ENCODE measurements at places on chromosomes 5 and 9.

- no peak for DNase-seq
Observed at GRCh38 chr5:149938791-149939358, 5.7 kb downstream of the PDE6A start.

- DNase-seq: no peak
Observed at GRCh38 chr9:129671519-129671918, 6.1 kb downstream of the PRRX2 start.

DNA sequence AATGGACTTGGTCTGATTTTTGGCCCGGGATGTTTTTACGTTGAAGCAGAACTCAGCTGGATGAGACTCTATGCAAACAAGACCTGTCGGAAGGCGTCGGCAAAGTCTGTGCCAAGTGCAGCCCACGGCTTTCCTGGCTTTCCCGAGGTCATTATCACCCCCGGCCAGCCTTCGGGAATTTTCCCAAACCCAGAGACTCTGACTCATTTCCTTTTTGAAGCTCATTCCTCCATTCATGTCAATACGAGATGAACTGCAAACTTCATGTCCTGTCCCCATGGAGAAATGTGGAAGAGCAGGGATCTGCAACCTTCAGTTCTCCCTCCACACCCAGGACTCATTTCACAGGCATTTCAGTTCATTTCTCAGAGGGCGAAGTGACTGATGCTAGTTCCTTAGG is 95.3 kb downstream of the IRX2 start:
- DNase-seq: no peak

DNA sequence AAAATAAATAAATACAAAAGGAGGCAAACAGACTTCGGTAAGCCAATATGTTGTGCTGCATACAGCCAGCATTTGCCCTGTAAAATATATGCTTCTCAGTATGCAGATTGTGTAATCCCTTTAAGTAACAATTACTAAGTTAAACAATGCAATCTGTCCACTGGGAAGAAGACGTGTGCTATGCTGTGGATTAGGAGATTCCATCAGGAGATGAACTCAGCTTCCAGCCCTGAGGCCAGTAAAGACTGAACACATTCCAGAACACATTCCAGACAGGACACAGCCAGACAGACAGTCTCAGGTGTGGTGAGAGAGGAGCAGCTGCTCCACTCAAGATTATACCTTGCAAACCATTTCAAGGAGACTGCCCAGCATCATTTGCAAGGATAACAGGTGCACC is 97.8 kb downstream of the MPDZ start:
- DNase-seq: no peak

DNA sequence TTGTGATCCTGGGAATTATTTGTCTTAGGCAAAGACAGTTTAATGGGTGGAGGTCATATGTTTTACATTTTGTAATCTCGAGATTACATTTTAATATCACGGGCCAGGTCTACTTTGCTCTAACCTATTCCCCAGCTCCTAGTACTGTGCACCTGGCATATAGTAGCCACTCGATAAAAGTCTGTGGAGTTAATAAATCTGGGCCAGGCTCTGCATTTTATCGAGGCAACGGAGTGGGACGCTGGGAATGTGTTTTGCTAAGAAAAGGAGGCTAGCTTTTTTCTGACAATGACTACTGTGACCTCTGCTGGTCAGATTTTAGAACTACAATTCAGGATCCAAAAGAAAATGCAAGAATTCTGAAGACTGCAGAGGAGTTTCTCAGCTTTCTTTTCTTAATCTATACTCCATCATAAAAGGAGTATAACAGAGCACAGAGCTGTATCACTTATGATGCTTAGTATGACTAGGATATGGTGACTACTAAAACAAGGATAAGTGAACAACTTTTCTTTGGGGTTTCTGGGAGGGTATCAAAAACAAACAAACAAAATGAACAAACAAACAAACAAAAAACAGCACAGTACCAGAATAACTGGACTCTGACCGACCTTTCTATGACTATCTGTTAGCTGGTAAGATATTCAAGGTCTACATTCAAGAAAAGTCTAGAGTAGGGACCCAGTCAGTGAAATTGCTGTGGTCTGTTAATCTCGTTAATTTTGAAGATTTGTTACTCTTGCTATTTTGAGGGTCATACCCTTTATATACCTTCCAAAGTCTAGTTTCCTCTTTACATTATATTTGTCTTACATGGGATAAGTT is 46.1 kb upstream of the CER1 start:
- DNase-seq: no peak

GRCh38 chr5:148951612-148952011 is 111.2 kb downstream of the SH3TC2 start:
- DNase-seq: no peak

GRCh38 chr5:154384480-154385235 is 61.1 kb upstream of the SAP30L start:
- DNase-seq: no peak

- no peak for DNase-seq
Observed at GRCh38 chr5:157088342-157088990, 20.4 kb downstream of the HAVCR2 start.

DNA sequence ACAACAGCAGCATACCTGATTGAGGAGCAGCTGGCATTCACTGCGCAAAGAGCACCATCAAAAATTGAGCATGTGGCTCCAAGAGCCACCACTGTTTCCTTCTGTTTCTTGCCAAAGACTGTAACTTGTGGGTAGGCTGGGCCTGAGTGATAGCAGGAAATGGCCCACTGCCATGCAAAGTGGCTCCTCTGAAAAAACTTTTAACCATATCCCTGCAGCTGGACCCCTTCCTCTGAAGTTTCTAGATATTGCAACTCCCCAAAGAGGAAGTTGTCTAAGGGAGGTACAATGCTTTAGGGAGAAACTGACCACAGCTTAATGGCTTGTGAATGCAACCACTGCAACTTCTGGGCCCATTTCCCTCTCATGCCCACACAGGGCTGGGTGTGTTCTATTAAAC is 355.4 kb upstream of the PDE4D start:
- DNase-seq: no peak

- DNase-seq: no peak
Observed at GRCh38 chr5:104218200-104218599, 655.6 kb upstream of the NUDT12 start.

- no peak for DNase-seq
Observed at GRCh38 chr5:71969460-71969859, 137.8 kb upstream of the MAP1B start.

DNA sequence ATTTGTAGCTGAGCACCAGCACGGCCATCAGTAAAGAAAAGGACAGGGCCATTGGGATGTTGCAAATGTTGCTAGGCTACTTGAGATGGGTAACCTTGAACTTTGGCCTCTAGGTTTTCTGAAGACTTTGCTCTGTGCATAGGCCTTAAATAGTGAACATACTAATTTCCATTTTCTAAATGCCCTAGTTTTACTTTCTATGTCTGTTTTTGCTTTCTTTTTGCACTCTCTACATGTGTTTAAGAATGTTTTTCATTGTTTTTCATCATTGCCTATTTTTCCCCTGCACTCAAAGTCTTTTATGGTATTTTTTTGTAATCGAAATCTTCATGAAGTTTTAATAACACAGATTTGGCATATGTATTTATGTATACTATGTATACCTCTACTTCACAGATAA is at the start of gene IFNA17:
IFNA17 (minus strand) TSS at position 101 of the 400 bp plus-strand sequence; CDS start at position 52, 49 bp downstream.
- no peak for DNase-seq

GRCh38 chr5:79878136-79878679 is 112.9 kb downstream of the MTX3 start:
- no peak for DNase-seq

DNA sequence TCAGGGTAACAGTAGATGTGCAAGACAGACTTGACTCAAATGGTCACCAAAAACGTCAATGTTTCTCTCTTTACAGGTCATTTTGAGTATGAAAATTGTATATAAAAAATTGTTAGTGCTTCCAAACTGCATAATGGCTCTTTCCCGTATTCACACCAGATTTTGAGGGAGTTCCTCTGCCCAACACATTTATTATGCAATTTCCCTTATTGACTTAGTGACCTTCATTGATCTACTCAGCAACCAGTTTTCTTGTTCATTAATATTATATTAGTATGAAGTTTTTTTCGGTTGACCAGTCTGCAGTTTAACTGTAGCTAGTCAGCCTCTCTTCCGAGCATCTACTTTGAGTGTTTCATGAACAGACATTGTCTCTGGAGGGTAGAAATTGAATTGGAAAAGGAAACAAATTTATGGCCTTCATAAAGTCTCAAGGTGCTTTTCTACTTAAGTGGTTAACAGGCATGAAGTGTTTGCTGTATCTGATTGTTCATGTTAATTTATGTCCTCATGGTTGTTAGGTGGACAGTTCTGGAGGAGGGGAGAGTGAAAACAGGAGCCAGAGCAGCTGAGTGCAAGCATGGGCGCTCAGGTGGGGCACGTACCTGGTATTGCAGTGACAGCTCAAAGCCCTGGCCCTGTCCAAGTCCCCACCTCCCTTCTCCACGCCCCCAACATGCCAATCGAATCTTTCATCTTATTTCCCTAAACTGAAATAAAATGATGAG is 240.2 kb downstream of the RFK start:
- no peak for DNase-seq

- DNase-seq: no peak
Observed at GRCh38 chr5:17697671-17698070, 63.4 kb downstream of the TAF11L14 start.

DNA sequence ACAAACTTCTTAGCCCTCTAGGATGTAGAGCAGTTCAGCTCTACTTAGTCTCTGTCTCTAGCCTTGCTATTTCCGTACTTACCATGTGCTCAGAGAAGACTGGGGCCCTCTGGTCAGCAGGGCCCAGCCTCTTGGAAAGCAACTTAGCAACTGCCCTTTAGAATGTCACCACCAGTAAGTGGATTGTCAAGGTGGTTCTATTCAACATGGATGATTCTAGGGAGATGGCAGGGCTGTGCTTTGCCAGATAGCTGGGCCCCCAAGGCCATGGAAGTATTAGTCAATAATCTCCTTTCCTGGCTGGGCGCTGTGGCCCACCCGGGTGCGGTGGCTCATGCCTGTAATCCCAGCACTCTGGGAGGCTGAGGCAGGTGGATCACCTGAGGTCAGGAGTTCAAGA is 177.6 kb upstream of the MVB12B start:
- no peak for DNase-seq

DNA sequence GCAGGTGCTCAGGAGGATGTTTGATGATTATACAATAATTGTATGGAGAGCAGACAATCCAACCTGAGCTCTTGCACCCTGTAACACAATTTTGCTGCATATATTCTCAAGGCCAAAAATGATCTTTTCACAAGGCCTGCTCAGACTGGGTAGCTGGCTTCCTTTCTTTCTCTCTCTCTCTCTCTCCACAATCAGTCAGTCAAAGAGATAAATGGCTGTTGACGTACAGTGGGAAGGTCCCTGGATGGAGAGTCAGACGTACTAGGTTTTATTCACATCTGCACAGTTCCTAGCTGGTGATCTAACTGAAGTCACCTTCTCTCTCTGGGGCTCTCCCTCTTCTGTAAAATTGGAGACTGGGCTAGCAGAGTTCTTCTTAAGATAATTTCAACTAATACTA is 19.8 kb downstream of the SLC36A2 start:
- no peak for DNase-seq

DNA sequence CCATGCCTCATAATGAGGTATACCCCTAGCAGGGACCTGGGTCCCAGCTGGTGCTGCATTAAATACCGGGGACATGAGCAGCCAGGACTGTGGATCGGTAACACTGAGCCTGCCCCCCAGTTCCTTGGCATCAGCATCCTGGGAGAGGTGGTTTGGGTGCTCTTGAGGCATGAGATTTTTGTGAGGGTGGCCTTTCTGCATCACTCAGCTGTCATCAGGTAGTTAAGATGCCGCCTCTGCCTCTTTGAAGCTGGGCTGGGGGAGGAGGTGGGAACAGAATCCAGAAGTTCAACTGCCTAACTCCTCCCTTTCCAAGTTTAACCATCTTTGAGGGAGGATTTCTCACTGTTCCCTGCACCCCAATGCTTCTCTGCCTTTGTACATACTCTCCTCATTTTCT is 112.7 kb downstream of the PDZD2 start:
- no peak for DNase-seq
